Stimulated activated CD4-positive, alpha-beta T cell treated with anti-CD3 and anti-CD28 coated beads, Interleukin-1b, Interleukin-23, amount 100 ng/mL, for 1 hour (primary cell): ENCODE measurements at places on chromosomes 3 and 15.

GRCh38 chr3:188914552-188914951 lies 257.2 kb upstream of the TPRG1 start:
- no peak for DNase-seq

- DNase-seq = no peak
These were observed 28.3 kb upstream of the MINDY4B start for GRCh38 chr3:150933473-150933995.

GRCh38 chr3:169493521-169494141 lies 169.9 kb downstream of the MECOM start:
- DNase-seq = no peak

DNA sequence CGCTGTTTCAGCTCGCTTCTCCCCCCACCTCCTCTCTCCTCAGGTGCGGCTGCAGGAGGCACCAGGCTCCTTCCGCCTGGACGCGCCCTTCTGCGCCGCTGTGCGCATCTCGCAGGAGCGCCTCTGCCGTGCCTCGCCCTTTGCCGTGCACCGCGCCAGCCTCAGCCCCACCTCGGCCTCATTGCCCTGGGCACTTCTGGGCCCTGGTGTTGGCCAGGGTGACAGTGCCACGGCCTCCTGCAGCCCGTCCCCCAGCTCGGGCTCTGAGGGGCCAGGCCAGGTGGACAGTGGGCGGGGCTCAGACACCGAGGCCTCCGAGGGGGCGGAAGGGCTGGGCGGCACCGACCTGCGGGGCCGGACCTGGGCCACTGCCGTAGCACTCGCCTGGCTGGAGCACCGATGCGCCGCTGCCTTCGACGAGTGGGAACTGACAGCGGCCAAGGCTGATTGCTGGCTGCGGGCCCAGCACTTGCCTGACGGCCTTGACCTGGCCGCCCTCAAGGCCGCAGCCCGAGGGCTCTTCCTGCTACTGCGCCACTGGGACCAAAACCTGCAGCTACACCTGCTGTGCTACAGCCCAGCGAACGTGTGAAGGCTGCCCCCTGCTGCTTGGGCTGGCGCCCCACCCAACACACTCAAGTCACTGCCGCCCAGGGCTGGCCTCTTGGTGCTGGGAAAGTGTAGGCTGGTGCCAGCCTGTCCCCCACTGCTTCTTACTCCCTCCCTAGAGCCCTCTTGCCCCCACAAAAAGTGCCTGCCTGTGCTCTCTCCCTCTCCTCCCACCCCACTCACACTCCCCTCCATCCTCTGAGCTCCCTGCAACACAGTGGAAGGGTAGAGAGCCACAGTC lies 7.1 kb downstream of the ALG3 start:
- DNase-seq = no peak

- DNase-seq = no peak
These were observed 194.8 kb upstream of the DPH6 start for GRCh38 chr15:35740761-35741160.

DNA sequence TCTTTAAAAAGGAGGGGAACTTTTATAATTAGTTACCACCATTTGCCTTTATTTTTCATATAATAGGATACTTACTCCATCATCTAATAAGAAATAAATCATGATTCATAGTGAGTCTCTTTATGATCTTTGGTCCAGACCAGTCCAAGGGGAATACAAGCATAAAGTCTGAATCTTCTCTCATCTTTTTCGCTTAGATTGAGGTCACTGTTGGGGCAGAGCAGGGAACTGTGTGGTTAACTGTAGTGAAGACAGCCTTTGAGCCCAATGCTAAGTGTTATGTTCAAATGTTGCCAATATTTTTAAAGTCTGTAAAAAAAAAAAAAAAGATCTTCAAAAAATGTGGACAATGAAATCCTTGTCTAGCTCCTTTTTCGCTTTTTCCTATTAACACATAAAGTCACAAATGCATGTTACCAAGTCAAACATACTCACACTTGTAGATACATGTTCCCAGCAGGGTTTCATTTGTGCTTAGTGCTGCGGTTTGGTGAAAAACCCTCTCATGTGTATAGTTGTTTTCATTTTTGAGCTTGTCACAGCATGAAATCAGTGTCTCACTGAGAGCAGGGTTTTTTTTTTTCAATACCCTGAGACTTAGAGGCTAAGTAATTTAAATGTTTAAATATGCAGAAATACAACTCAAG lies 72.1 kb downstream of the EPHA3 start:
- DNase-seq = no peak

DNA sequence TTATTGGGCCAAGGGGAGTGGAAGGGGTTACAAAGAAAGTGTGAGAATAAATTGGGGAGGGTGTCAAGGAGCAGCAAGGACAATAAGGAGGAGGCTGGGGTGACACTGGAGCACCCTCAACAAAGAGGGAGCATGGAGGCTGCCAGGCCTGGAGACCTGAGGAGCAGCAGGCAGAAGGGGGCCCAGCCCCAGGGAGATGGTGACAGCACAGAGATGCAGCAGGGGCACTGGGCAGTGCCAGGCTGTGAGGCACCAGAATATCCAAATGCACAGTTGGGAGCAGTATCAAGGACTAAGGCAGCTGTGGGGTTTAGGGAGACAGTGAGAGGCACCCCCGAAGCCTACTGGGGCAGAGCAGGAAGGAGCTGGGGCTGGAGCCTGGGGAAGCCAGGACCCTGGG lies 19.4 kb upstream of the ALAS1 start:
- no peak for DNase-seq

DNA sequence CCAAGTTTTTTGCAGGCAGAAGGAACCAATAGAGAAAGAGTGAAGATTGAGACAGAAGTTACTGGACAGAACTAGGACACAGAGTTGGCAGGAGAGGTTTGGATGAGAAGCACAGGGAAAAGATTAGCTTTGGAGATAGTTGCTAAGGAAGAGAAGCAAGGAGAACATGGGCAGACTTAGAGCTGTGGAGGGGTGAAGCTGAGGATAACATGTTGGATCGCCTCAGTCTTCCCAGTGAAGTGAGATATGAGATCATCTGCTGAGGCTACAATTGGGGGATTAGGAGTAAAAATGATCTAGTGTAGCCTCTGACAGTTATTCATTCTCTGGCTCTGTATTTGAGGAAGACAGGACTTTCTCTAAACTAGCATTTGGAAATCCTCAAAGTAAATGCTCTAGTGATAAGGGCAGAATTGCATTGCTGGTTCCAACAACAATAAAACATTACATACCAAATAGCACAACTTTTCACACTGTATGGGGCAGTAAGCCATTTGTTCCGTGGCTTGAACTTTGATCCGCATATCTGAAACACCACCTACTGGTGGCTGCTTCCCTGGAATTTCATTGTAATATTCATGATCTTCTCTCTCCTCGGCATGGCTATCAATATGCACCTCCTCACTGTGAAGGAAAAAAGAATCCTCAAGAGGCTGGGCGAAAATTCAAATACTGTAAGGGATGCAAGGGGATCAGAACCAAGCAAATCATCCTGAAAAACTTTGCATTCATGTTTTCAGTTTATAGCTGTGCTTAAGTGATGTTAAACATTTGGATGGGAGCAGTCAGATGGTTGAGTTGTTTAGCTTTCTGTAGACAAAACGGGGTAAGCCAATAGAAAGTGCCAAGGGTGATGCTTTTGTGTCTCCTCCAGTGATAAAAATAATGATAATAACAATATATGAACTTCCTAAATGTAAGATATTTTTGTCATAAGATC lies 22.2 kb upstream of the EID1 start:
- no peak for DNase-seq

- DNase-seq = no peak
These were observed 31.9 kb downstream of the SUSD5 start for GRCh38 chr3:33186524-33187367.

DNA sequence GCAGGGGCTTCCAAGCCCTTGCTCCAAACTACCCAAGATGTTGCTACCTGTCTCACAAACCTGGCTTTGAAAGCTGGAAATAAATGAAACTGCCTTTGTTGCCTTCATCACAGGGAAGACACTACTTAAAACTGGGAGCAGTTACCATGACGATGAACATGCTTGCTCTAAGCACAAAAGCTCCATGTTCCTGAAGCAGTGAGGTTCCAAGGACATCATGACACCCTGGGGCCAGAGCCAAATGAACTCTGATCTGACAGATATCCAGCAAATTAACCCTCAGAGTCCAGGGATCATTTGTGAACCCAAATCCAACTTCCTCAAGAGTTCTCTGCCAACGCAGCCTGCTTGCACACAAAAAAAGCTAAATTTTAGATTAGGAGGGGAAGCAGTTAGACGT lies 10.7 kb downstream of the TRAIP start:
- no peak for DNase-seq

DNA sequence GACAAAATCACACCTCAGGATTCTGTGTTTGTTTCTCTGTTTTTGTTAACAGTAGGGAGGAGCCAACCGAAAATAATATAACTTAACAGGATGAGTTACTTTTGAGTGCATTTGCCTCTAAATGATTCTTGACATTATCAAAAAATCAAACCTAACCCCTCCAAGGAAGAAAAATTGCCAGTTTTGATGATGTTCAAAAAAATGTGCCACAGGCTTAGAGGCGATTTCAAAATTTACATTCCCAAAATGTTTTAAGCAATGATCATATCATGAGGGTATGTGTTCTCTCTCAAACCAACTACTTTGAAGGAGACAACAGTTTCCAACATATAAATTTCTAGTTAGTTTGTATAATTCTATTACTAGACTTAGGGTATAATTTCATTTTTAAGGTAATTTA lies 6.7 kb downstream of the VGLL3 start:
- no peak for DNase-seq

- no peak for DNase-seq
These were observed 11.4 kb upstream of the PRR20G start for GRCh38 chr3:127299276-127299675.

DNA sequence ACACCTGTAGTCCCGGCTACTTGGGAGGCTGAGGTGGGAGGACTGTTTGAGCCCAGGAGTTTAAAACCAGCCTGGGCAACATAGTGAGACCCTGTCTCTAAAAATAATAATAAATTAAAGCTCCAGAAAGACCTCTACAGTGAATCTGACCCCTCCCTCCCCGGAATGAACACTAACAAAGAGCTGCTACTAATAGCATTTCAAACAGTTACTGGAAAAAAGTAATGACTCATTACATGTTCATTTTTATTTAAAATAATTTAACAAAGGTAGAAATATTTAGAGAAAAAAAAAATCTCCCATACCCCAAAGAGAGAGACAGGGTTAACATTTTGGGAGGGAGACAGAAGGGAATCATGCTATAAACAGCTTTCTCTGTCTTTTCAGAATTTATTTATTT lies 2.2 kb upstream of the UBA3 start:
- no peak for DNase-seq

DNA sequence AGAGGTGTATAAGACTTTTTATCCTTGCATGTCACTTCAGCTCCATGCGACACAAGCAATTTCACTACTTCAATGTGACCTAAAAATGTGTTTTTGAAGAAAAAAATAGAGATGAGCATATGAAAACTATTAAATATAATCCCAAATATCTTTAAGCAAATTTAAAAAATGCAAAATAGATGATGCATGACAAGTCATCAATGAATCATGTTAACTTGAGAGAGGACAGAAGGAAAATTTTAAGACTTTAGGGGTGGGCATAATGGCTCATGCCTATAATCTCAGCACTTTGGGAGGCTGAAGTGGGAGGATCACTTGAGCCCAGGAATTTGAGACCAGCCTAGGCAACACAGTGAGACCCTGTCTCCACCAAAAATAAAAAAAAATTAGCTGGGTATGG lies 73.3 kb downstream of the ANKRD28 start:
- no peak for DNase-seq

- DNase-seq = no peak
These were observed 52.3 kb upstream of the KPNA4 start for GRCh38 chr3:160617636-160618035.

DNA sequence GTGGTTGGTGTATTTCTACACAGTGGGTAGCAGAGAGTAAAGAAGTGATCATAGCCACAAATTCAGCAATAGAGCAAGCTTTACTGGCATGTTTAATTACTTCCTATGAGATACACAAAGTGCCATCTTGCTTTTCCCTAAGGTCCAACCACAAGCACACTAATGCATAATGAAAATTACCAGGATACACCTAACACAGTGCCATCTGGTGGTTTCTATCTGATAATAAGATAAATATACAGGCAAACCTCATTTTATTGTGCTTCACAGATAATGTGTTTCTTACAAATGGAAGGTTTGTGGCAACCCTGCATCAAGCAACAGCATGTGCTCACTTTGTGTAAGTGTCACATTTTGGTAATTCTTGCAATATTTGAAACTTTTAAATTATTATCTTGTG lies 223.0 kb downstream of the NSUN3 start:
- no peak for DNase-seq

GRCh38 chr15:96072821-96073220 lies 257.7 kb upstream of the NR2F2 start:
- DNase-seq = no peak

GRCh38 chr3:22966349-22966748 lies 236.8 kb upstream of the UBE2E2 start:
- DNase-seq = no peak

DNA sequence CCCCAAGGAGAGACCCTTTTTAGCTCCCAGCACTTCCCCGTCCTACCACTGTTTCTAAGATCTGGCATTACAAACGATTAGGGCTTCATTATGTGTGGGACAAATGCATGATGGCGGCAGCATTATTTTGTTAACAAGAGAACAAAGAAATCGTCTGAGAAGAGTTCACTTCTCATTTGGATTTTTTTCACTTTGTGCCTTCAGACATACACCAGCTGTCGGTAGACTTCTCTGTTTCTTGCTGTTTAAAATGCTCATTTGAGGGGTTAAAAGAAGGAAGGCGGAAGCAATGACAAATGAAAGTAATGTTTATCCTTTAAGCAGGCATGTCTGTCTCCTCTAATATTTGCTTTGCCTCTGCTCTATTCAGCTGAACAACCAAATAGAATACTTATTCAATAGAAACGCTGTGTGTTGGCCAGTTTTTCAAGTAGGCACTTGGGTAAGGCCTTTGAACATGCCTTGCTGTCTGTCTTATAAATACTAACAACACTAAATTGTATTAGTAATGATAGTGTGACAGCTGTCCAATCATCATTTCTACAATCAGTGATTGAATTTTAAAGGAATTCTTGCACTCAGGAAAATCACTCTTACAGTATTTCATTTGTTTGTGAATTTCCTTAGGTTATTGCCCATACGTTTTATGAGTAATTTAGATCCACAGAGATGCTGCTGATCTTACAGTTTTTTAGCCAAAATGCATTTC lies 382.4 kb downstream of the IL5RA start:
- no peak for DNase-seq

GRCh38 chr3:160099834-160100233 lies 111.2 kb downstream of the IL12A start:
- no peak for DNase-seq

DNA sequence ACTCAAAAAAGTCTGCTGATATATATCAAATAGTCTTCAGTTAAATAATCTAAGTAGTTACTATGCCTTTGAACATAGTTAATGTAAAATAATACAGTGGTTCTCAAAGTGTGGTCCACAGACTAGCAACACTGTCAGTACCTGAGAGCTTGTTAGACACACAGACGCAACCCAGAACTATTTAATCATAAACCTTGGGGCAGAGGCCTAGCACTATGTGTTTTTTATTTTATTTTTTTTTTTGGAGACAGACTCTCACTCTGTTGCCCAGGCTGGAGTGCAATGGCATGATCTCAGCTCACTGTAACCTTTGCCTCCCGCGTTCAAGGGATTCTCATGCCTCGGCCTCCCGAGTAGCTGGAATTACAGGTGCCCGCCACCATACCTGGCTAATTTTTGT lies 34.7 kb downstream of the GRAMD1C start:
- DNase-seq = no peak
